ENCODE measurements at places on chromosomes 11 and 22.

- DNase-seq: no peak
These were observed 1.7 kb upstream of the RHOD start for GRCh38 chr11:67054836-67055523.

- no peak for DNase-seq
These were observed 1071.2 kb downstream of the BRD1 start for GRCh38 chr22:48756146-48757111.

DNA sequence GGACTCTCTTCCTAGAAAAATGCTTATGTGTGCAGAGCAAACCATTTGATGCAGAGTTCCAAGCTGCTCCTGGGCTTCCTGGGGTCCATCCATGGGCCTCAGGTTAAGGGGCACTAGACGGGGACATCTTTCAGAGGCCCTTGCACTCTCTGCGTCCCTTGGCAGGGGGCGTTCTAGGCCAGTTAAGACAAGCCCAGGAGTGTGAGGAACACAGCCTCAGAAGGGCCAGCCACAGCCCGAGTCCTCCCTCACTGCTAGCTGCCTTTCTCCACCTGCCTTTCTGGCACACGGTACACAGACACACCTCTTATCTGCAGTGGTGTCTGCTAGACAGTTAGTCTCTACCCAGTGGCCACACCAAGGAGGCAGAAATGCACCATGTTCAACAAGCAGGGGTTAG, 18.0 kb upstream of the BID start:
- DNase-seq: no peak

- no peak for DNase-seq
These were observed 8.1 kb downstream of the BCL9L start for GRCh38 chr11:118917481-118918127.

DNA sequence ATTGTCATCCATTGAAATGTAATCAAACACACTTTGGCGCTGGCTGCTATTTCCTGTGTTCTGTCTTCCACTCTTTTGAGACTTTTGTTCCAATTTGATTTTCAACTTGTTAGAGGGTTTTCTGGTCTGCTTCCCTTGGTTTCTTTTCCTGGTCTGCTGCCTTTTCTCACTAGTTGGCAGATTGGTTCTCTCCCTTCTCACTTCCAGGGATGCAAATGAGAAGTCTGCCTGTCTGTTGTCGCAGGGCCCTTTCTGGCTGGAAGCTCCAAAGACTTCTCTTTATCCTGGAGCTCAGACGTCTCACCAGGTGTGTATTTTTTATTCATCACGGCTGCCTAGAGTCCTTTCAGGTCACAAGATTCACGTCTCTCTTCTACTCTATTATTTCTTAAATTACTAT, 84.0 kb downstream of the RPS6KA4 start:
- DNase-seq: no peak

DNA sequence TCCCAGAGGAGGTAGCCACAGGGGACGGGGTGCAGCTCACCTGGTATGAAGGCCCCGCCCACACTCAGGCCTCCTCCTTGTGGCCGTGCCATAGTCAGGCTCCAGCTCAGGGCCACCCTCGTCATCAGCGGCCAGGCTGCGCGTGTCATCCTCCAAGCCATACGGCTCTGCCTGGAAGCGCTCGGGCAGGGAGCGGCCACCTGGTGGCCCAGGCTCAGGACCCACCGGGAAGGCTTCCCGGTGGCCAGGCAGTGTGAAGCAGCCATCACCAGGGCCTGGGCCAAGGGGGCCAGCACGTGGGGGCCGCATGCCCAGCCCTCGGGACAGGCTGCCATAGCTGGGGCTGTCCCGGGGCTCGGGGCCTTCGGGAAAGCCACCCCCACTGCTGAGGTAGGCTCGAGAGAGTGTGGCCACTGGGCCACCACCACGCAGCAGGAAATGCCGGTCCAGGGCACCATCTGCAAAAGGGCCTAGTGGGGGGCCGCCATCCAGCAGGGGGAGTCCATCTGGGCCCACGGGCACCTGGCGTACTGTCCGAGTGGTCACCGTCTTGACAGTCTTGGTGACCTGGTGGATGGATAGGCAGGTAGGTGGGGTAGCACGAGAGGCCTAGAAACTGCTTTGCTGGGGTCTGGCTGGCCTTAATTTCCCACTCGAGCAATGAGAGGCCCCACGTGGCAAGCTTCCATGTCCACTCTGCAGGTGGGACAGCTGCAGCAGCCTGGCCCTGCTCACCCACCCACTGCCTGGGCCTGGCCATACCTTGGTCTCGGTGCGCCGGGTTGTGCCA, 35.3 kb downstream of the ARVCF start:
- DNase-seq: no peak

GRCh38 chr11:2361565-2361964, 15.5 kb upstream of the CD81 start:
- no peak for DNase-seq

GRCh38 chr22:32308934-32309333, 48.7 kb upstream of the RFPL3 start:
- DNase-seq: no peak

GRCh38 chr11:32326522-32326921, 108.8 kb downstream of the WT1 start:
- no peak for DNase-seq

DNA sequence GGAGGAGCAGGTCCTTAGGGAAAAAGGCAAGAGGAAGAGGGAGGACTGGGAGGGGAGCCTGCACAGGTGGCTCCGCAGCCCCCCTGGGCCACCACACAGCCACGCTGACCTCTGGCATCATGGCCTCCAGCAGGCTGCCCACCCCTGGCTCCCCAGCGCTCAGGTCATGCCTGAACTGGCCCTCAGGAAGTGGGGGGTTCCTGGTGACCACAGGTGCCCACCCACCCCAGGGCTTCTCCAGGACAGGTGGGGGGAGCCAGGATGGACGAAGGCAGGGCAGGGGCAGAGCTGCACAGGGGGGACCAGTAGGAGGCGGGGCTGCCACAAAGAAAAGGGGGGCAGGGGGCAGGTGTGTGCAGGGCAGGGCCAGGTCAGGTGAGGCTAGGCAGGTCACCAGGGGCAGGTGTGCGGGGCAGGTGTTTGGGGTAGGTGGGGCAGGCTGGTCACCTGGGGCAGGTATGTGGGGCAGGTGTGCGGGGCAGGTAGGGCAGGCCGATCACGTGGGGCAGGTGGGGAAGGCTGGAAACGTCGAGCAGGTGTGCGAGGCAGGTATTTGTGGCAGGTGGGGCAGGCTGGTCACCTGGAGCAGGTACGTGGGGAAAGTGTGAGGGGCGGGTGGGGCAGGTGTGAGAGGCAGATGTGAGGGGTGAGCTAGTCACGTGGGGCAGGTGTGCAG, 997 bp downstream of the DEAF1 start:
- DNase-seq: no peak

- DNase-seq: no peak
These were observed at the start of gene NPAS4 for GRCh38 chr11:66420671-66421476. Gene NPAS4, plus strand, starts transcription at chr11:66421035. Its CDS starts 145 bp downstream, at chr11:66421180.

GRCh38 chr11:131299598-131300438, 70.6 kb upstream of the NTM start:
- no peak for DNase-seq

- no peak for DNase-seq
These were observed 30.1 kb upstream of the ANO5 start for GRCh38 chr11:22162756-22163155.
